NCI-H187 (cell line): ENCODE measurements at places on chromosomes 6 and 20.

DNA sequence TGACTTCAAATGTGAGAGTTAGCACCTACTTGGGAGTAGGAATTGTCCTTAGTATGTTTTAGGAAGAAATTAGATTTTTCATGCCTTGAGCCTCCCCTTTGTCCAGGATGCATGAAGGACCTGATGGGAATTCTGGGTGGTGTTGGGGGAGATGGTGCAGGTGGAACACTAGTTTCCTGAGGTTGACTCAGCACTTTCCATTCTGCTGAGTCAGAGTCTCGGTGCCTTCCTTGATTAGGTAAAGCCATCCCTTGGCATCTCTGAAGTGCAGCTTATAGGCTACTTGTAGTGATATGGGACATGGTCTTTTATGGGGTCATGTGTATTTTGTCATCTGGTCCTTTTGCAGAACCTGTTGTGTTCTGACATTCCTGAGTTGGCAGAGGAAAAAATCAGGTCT, 105.3 kb downstream of the PHACTR3 start:
- DNase-seq, result no peak

DNA sequence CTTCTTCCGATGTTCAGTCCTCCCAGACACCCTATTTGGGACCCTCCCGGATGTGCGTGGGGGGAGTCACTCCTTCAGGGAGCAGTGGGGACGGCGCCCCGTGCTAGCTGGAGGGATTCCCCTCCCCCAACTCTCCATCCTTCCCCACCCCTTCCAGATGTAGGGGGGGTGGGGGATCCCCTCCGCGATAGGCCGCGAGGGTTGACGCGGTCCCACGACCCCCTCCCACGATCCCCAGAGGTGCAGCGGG, 548 bp downstream of the GNL1 start:
- DNase-seq, result no peak

- DNase-seq, result no peak
Measured at GRCh38 chr6:40856271-40856670, 182.8 kb downstream of the UNC5CL start.

- DNase-seq, result no peak
Measured at GRCh38 chr6:79602859-79603258, 28.3 kb upstream of the SH3BGRL2 start.

GRCh38 chr20:42063141-42063540, 445.0 kb upstream of the CHD6 start:
- no peak for DNase-seq
